ENCODE measurements at places on chromosomes 3 and 15.

- no peak for DNase-seq
Observed at GRCh38 chr3:10804183-10804648, 11.8 kb upstream of the SLC6A11 start.

GRCh38 chr3:194221336-194221735, 85.4 kb downstream of the HES1 start:
- DNase-seq = no peak

GRCh38 chr3:197908957-197909701, 40.9 kb upstream of the RPL35A start:
- no peak for DNase-seq

DNA sequence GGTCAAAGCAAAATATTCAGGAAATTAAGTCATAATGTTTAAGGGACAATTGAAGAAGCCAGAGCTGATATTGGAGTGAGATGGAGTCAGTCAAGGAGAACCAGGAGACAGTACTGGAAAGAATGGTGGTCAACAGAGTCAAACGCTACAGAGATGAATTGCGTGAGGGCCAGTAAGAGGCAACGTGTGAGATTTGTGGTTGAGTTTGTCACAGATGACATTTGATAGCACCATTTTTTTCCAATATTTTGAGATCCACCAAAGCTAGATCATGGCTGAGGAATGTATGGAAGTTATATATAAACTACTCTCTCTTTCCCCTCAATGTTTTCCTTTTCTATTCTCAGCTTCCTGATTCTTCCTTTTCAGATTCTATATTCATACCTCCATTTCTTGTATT, 375.1 kb upstream of the ROBO2 start:
- DNase-seq = no peak

DNA sequence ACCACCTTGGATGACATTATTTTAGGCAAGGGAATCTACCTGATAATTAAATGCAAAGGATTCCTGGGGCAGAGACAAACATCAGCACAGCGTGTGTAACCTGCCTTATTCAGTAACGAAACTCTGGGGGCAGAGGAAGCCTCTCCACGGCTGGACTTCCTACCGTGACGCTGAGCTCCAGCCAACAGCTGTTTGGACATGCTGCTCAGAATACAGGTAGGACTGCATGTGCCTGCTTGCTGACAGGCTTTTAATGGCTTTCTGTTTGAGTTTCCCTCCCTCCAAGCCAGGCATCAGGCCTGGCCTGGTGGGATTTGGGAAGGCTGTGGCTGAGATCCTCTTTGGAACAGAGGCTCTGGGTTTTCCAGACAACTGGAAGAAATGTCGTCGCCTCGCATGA, 150.6 kb downstream of the ADAMTS17 start:
- DNase-seq = no peak

DNA sequence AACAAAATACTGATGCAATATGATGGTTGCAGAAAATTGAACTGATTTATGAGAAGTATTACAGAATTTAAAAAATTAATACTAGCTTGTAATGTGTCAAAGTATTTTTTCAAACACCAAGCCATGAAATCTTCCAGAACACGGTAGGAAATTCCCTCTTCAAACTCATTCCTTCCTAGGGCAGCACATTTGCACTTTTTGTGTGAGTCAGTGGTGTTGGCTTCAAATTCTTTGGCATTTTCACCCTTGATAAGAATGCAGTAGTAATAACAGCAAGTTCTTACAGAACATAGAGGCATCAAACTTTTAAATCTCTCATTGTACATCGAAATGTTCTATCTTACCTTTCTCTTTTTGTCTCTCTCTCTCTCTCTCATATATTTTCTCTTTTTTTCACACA, 191.8 kb downstream of the CGGBP1 start:
- DNase-seq = no peak

GRCh38 chr3:38958026-38958720, 93.6 kb downstream of the SCN11A start:
- DNase-seq = no peak

GRCh38 chr15:72339777-72340177, 19.8 kb upstream of the CELF6 start:
- DNase-seq = no peak

- DNase-seq = no peak
Observed at GRCh38 chr3:127159543-127159942, 33.4 kb upstream of the PRR23E start.

DNA sequence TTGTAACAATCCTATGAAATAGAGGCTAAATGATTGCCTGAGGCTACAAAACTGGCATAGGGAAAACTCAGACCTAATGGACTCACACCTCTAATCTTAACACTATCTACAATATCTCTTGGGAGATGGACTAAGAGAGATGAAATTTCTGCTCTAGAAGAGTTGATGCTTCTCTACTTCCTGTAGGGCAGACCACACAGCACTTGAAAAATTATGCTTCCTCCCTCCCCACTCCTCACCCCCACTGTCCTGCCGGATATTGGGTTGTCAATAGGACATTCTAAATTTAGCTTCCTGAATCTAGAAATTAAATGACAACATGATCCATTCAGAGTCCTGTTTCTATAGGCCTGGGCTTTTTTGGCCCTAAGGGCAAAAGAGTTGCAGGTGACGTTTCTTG, 295.6 kb downstream of the GAP43 start:
- no peak for DNase-seq

- no peak for DNase-seq
Observed at GRCh38 chr3:138862531-138862923, 27.8 kb upstream of the PIK3CB start.

DNA sequence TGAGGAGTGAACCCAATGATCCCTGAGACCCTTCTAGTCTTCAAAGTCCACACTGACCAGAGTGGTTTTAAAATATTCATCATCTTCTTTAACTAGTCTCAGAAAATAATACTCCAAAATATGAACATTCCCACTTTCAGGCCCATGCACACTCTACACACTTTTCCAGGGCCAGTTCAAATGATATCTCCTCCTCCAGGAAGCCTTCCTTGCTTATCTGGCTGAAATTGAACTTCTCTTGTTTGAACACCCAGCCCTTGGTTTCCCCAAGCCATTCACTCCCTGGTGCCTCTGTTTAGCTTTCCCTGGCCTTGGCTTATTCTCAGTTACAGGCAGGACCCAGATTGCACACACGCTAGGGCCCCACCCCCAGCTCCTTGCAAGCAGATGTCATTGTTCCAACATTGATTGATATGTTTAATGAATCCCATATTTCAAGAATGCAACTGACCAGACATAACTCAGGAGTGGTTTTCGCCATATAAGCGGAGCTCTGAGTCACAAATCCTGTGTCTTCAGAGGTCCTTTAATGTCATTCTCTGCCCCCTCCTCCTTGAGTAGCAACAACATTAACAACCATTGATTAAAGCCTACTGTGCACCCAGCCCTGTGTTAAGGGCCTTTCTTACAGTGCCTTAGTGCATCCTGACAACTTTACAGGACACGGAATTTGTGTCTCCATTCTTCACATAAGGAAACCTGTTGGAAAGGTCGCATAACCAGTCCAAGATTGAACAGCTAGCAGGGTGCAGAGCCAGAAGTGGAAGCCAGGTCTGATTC, 2.1 kb downstream of the ITGA11 start:
- DNase-seq = no peak

DNA sequence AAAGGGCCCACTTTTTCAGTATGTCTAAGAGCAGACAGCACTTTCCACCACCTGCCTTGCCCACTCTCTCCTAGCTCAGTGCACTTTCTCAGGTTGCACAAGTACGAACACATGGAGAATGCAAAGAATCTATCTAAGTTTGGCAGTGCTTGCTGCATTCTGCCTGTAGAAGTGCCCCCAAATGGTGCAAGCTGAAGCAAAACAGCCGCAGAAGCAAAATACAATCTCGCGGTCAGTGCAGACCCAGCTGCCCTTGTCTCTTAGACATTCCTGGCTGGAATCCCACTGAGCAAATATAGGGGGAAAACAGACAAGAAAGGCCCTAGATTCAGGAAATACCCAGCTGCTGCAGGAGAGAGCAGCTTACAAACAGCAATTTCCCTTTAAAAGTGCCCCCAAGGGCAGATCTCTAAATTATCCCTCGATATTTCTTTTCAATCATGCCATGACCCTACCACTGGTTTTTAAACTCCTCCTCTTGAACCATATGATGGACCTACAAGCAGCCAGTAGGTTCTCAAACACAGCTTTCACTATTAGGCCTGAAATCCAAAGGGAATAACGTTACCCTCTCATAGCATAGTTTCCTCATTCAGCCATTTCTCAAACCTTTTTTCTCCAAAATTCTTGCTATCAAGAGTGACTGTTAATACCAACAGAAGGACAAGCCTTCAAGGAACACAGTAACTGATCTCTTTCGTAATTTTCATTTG, 67.0 kb downstream of the TNIK start:
- no peak for DNase-seq

- DNase-seq = no peak
Observed at GRCh38 chr3:72141264-72141663, 356.3 kb upstream of the PROK2 start.

DNA sequence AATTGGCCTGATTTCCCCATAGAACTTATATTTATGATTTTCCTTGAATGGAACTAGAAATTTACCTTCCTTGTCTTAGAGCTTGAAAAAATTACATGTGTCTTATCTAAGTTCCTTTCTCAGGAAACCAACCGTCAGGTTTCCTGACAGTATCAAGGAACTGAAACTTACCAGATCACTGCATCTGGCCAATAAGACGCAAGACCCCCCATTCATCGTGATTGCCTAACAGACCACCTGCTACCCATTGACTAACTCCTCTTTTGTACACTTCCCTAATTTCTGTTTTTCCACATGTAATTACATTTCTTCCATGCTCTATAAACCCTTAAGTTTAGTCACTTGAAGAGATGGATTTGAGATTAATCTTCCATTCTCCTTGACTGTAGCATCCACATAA, 517.2 kb upstream of the CBLB start:
- DNase-seq = no peak

- DNase-seq = no peak
Observed at GRCh38 chr15:57527382-57528091, 64.2 kb upstream of the MYZAP start.

GRCh38 chr3:50542177-50543034, 25.1 kb downstream of the C3orf18 start:
- peak; percentile 65 for DNase-seq

DNA sequence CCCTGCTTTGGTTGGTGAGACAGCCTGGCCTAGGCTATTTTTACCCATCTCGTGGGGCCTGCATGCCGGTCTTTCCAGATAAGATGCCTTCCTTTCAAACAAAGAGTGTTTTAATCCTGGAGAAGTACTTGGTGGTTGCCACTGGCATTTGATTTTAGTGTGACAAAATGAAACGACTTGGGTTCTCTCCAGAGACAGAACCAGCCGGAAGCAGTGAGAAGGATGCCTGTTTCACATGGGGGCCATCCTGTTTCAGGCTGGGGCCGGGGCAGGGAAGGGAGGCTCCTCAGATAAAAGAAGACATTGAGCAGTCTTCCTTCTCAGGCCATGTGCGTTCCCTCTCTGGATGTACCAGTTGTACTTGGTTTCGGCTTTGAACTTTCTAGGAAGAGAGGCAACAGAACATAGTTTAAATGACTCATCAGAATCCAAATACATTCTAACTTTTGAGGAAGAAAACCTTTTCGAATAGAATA, 74.9 kb downstream of the TOP2B start:
- DNase-seq = no peak

GRCh38 chr3:106333911-106334618, 465.3 kb upstream of the CBLB start:
- DNase-seq = peak; percentile 27

DNA sequence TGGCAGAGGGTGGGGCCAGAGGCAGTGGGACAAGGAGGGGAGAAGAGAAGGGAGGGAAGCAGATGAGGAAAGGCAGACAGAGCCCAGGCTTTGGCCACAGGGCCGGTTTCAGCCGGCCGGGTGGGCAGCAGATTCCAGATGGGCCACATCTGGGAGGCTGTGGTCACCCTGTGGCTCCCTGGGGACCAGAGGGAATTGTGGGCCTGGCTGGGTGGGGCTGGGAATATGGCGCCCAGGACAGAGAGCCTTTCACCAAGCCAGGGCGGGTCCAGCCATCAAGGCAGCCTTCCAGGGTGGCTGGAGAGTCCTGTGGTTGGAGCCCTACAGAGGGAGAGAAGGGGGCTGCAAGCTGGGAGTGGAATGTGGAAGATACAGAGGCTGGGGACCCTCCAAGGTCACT, 18.9 kb downstream of the PTH1R start:
- no peak for DNase-seq

DNA sequence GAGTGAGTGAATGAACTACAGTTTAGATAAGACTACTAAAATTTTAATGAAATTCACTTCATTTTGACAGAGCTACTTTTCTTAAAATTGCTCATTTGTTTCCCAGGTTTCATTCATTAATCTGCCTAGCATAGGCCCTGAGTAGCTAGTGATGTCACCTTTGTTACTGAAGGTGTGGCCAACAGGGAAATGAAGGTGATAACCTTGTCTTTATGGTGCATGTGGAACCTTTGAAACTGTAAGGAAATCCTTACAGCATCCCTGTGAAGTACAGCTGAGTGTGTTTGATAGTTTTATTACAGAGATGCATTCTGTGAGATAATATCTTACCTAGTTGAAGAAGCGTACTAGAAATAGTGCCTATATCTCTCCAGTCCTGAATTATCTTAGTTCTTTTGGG, 112.9 kb downstream of the AKAP13 start:
- no peak for DNase-seq

Measured in stimulated activated CD4-positive, alpha-beta T cell treated with anti-CD3 and anti-CD28 coated beads, Interleukin-2, amount 100 ng/mL, for 48 hours (primary cell).